Epithelial cell of esophagus (primary cell): ENCODE measurements at places on chromosomes 2 and 18.
A peak's percentile ranks its signal among the peaks of the same experiment; 100 is the strongest.

DNA sequence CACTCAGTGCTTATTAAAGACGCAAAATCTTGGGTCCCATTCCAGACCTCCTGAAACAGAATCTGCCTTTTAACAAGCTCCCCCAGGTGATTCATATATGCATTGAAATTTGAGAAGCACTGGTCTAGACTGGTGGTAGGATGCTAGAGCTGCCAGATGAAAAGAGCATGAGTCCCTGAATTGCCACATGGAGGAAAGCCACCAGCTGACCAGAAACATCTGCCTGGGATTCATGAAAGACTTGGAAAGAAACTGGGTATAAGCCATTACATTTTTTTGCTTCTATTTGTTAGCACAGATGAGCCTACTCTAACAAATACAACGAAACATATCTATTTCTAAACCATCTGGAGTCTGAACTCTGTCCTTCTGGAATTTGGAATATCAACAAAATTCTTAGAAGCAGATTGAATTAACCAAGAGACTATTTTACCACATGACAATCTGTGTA lies 228.9 kb downstream of the RBM43 start:
- DNase-seq = peak; percentile 36

- DNase-seq = peak; percentile 93
These were observed 2.2 kb downstream of the LRATD1 start for GRCh38 chr2:14634489-14635390.

- DNase-seq = no peak
These were observed 137.9 kb downstream of the KLHL29 start for GRCh38 chr2:23522726-23523372.

DNA sequence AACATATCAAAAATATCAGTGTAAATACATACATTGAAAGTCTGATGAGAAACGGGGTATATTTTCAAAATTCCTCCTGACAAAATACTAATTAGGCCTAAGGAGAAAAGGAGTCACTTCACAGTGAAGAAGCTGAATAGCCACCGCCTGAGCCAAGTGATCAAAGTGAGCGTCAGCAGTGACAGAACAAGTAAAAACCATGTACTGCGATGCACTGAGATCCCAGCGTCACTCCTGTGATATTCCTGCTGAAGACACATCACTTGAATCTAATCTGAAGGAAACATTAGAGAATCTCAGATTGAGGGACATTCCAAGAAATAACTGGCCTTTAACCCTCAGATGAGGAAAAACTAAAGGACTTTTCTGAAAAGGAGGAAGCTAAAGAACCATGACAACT lies 285.3 kb downstream of the EN1 start:
- no peak for DNase-seq

- peak; percentile 71 for DNase-seq
These were observed 103.5 kb upstream of the MAP3K20 start for GRCh38 chr2:172972005-172972619.

DNA sequence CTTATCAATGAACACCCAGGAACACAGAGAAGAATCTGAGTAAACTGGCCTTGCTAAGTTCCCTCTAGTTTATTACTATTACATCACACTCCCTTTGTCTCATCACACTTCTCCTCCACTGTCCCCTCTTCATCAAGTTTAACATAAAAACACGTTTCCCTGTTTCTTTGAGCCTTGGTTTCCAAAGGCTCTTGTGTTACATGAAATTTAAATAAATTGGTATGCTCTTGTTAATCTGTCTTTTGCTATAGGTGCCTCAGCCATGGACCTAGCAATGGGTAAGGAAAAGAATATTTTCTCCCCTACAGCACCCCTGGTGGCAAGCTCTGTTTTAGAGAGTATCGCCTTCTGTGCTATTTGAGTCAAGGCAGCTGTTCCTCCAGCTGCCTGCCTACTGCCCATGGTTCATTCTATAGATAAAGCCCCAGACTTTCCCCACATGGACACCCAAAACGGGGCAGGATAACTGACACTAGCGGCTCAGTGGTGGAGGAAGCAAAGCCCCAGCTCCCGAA lies 31.8 kb downstream of the TGIF1 start:
- DNase-seq = peak; percentile 45

- no peak for DNase-seq
These were observed 28.3 kb downstream of the AGFG1 start for GRCh38 chr2:227500301-227500630.

DNA sequence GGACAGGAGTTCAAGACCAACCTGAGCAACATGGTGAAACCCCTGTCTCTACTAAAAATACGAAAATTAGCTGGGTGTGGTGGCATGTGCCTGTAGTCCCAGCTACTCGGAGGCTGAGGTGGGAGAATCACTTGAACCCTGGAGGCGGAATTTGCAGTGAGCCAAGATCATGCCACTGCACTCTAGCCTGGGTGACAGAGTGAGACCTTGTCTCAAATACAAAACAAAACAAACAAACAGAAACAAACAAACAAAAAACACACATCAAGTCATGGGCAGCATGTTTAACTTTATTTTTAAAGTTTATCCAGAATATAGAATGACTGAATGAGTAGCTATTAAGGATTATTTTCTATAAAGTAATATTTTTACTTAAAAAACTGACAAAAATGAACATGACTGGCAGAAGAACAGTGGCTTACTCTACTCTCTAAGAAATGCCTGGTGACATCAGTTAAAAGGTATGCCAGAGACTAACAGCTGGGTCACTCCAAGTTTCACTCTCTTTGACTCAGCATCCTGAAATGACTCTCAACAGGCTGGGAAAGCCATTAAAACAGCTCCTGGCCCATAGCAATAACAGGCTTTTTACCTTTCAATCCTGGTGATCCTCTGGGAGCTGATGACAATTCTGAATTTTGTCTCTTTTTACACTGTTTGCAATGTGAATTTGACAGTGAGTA lies 281.6 kb upstream of the STON1 start:
- DNase-seq = peak; percentile 95

DNA sequence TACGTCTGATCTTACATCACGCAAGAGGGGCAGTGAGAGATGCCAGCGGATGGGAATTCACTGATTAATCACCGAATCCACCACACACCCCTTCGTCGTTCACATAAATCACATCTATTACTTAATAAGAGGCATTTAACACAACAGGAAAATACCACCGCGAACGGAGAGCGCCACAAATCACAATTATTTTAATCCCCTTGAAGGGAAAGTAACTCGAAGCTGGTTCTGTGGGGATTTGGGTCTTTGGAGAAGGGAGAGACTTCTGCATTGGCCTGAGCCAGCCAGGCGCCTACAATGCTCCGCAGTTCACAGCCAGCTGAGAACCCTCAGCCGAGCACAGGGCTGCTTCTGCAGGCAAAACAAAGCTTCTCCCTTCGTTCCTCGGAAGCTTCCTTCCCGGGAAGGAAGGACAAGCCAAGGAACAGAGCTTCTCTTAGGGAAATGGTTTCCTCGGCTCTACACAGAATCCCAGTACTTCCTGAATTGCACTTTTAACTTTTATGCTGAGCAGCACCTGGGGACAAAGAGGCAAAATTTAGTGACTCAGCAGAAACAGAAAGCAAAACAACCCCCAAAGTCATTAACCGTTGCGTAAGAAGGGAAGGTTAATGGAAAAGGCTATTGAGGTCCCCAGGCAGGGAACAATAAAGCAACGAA lies at the start of gene LRP1B:
TSS of gene LRP1B (minus strand) at position 7 of the 660 bp plus-strand sequence. CDS start 287 bp downstream, outside the sequence.
- DNase-seq = peak; percentile 36

- peak; percentile 88 for DNase-seq
These were observed 31.7 kb upstream of the MEP1B start for GRCh38 chr18:32158108-32158624.

- DNase-seq = no peak
These were observed 54.9 kb downstream of the ACTR2 start for GRCh38 chr2:65282477-65283053.

DNA sequence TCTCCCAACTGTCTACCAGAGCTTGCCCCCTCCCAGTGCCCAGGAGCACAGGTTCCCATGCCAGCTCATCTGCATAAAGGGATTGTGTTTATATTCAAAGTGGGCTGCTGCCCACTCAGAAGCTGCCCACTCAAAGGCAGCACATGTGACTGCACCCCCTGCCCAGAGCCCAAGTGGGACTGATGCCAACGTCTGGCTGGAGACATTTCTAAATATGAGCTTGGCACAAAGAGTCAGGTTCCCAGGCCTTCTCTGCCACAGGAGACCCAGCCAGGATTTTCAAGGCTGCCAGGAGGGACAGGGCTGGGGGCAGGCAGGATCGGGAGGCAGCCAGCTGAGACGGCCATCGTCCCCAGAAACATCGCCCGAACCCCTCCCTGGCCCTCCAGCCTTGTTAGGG lies 67.1 kb downstream of the ZBTB7C start:
- DNase-seq = no peak
